HuH-7.5 (cell line): ENCODE measurements at places on chromosomes 13 and 19.

- DNase-seq: no peak
Observed at GRCh38 chr19:28980236-28980868, 232.6 kb downstream of the UQCRFS1 start.

- DNase-seq: no peak
Observed at GRCh38 chr19:40279761-40280607, 5.2 kb downstream of the AKT2 start.

DNA sequence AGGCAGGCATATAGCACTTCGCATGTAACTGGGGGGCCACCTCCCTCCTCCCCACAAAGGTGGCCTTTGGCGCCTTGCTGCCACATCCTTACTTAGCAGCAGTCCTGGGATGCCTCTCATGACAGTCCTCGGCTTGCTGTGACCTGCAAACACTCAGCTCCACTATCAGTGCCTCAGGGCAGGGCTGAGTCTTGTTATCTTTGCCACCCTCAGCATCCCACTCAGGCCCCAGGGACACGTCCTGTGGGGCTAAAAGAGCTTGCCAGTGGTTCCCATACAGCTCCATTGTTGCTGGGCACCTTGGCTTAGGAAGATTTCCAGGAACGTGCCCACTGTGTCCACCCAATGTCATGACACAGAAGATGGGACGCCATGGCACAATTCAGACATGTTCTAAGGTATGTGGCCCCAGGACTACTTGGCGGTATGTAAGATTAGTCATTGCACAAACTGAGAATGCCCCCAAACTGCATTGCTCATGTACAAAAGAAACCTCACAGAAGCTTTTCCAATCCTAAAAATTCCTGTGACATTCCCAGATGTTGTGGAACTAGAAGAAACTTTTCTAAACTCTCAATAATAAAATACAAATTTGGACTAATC is 16.3 kb downstream of the DOCK9 start:
- no peak for DNase-seq

DNA sequence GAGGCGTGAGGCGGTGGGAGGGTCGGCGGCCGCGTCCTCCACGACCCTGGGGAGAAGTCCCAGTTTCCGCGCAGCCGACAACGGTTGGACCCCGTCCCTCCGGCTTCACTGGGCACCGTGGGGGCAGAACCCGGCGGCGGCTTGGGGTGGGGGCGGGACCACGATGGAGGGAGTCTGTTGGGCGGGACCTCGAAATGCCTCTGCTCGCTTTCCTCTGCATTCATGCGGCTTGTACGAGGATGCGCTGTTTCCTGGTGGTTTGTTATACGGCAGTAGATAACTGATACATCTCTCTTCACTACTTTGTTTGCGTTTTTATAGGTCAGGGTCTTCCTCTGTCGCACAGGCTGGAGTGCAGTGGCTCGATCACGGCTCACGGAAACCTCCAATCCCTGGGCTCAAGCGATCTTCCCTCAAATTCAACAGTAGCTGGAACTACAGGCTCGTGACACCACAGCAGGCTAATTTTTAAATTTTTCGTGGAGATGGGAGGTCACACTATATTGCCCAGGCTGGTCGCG is 24.6 kb upstream of the ZNF846 start:
- no peak for DNase-seq

- DNase-seq: no peak
Observed at GRCh38 chr19:38616265-38616664, 1.5 kb downstream of the MAP4K1 start.

DNA sequence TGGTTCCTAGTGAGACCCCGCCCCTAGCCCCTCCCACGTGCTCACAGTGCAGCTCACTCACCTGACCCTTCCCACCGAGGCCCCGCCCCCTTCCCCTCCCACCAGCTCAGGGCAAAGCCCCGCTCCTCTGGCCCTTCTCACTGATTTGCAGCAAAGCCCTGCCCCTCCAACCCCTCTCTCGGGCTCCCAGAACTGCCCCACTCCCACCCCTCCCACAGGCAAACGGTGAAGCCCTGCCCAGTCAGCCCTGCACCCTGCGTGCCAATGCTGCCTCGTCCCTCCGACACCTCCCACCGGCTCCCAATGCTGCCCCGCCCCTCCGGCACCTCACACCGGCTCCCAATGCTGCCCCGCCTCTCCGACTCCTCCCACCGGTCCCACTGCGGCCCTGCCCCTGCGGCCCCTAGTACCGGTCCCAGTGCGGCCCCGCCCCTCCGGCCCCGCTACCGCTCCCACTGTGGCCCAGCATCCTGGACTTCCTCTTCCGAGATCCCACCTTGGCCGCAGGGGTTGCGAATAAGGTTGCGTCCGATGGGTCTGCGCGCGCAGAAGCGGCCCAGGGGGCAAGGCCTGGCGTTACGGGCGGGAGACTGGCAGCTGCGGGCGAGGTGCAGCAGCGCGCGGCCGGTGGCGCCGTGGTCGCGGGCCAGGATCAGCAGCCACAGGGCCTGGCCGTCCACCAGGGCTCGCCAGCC is 834 bp downstream of the FBXO27 start:
- peak; percentile 89 for DNase-seq

DNA sequence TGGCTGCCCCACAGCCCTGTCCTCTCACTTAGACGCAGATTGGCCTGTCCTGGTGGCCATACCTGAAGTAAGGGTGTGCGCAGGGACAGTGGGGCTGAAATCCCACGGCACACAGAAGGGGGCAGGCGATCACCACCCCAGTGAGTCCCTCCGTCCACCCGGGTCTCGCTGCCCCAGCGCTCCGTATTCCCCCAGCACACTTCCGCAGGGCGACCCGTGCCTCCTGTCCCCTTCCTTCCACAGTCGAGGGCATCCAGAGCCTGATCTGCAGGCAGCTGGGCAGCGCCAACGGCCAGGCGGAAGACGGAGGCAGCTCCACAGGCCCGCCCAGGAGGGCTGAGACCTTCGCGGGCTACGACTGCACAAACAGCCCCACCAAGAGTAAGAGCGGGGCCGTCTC is 25.3 kb downstream of the PEX11G start:
- no peak for DNase-seq

DNA sequence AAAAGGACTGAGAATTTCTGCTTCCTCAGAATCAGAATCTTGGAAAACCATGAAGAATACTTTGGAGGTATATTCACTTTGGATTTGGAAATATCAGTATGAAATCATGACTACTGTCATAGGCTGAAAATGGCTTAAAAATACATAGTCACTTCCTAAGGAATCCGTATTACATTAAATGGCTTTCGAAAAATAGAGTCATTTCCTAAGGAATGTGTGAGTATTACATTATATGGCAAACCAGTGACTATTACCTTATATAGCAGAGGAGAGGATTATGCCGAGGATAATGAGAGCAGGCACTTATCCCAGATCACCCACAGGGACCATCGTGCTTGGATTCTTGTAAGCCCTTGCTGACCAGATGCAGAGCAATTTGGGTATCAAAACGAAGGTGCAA is 1471.8 kb downstream of the EFNB2 start:
- no peak for DNase-seq

DNA sequence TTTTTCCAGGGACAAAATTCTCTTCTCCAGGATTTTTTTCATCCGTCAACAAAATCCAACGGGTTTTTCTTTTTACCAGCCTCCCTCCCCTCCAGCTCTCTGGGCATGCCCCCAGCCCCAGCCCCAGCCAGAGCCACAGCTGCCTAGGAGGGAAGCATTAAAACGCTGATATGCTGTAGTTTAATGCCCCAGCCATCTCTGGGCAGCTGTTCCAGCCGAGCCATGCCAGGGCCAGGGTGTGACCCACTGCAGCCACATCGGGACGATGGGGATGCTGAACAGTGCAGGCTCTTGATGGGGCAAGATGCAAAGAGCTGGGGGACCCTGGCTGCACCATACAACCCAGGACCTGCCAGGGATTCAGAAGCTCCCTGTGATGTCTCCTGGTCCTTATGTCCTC is 32.1 kb downstream of the TSHZ3 start:
- DNase-seq: no peak

- DNase-seq: no peak
Observed at GRCh38 chr13:96033220-96034015, 19.8 kb downstream of the UGGT2 start.

DNA sequence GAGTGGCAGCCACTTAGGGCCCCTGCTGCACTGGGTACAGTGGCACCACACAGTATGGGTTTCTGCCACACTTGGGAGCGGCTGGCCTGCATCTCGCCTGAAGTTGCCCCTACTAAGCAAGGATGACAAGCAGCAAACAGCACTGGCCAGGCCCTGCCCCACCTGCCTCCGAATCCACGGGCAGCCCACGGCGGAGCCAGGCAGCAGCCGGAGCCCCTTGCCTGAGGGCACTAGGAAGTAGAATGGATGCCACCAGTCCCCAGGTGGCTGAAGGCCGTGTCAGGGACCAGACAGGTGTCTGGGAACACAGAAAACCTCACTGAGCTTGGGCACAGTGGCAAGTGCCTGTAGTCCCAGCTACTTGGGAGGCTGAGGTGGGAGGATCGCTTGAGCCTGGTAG is 19.4 kb downstream of the MLLT1 start:
- no peak for DNase-seq

GRCh38 chr19:41386442-41386841 is 10.1 kb downstream of the TMEM91 start:
- no peak for DNase-seq

GRCh38 chr19:17718947-17719711 is at the start of gene MAP1S:
Gene MAP1S (plus strand): TSS chr19:17719480. CDS start chr19:17719503, 23 bp downstream.
- DNase-seq: peak; percentile 92

GRCh38 chr13:112545856-112546255 is 42.1 kb downstream of the TUBGCP3 start:
- no peak for DNase-seq

DNA sequence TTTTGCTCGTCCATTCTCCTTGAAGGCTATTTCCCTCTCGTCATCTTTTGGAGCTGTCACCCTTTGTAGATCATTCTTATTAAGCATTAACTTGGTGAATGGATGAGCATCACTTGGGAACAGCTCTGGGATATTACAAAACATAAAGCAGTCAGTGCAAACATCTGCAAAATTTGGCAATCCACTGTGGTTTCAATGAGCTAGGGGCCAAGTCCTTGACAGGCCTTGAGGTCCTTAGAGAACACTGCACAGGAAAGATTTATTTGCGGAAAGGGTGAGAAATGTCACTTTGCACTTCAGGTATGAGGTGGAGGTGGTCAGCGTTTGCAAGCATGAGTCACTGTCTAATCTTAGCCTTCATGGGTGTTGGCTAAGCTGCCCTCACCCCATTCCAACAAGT is 239.7 kb upstream of the MAB21L1 start:
- DNase-seq: no peak

- DNase-seq: no peak
Observed at GRCh38 chr19:38308006-38308766, 4.1 kb downstream of the C19orf33 start.

GRCh38 chr13:71870100-71870499 is 3.1 kb upstream of the DACH1 start:
- no peak for DNase-seq

GRCh38 chr19:45402298-45403061 is 2.4 kb downstream of the PPP1R13L start:
- DNase-seq: peak; percentile 88

GRCh38 chr13:106232681-106233080 is 302.8 kb downstream of the EFNB2 start:
- no peak for DNase-seq

DNA sequence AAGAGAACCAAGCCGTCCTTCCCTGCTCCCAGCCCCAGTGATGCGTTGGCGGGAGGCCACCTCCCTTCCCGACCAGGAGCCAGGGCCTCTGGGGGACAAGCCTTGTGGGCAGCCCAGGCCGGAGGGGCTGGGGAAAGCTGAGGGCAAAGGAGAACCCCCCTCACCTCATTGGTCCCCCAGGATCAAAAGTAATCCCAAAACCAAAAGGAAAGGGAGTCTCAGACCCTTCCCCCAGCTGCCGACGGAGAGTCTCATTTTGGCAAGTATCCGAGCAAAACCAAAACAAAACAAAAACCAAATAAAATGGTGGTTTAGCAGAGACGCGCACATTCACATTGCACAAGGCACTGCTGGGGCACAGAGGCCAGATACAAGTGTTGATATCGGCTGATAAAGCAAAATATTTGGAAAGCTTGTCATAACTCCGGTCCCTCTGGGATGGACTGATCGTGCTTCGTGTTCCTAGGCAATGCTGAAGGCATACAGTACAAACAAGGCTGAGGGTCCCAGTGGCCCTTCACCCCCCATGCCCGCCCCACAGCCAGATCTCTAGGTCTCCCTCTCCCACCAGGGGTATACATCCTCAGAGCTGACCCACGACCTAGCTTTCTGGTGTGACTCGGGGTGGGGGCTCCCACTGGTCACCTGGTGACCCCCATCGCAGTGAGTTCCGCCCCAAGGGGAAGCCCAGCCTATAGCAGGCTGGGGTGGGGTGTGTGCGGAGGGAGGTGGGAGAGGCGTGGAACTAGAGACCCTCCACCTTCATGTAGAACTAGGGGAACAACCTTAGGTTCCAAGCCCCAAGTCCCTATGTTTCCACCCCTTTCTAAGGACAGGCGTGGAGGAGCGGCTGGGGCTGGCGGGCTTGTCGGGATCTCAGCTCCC is 2.1 kb downstream of the CEBPA start:
- no peak for DNase-seq

DNA sequence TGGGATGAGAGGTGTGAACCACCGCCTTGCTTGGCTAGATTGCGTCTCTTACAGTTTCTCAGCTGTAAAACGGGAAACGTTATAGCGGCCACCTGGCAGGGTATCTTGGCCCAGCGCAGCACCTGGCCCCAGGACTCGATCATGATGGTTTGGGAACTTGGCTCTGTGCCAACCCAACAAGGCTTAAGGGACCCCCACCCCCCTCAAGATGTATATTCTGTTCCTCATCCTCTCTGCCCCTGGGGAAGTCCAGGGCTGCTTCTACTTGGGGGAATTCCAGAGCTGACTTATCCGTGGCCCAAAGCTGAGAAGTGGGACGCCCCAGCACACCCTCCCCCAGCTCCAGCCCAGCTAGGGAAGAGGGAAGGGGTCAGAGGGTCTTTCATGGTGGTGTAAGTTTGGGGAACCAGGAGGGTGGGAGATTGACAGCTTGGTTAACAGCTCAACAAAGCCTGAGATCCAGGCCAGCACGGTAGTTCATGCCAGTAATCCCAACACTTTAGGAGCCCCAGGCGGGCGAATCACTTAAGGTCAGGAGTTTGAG is 695 bp downstream of the ICAM1 start:
- DNase-seq: no peak

DNA sequence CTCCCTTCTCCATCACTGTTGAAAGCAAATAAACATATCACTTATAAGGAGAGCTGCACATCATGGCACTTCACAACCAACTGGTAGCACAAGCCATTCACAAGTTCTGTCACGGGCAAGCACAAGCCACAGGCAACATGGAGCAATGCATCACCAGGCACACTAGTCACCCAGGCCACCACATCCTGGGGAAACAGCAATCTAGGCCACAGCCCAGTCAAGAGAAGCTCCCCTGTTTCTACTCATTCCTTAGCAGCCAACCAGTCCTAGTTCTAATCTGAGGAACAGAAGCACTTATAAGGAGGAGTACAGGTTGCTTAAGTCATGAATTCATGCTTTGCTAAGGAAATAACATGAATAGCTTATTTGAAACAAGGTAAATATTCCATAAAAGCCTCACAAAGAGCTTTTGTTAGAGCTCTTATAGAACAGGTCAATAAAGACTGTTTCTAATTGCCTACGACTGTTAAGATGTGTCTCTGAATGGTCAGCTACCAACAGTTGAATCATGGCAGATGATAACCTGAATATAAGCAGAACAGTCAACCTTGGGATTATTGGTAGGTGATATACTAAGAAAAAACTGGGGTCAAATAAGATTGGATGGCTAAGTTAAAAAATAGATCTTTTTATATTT is 169.0 kb downstream of the TBC1D4 start:
- DNase-seq: no peak

- DNase-seq: no peak
Observed at GRCh38 chr19:18173054-18173571, 500 bp upstream of the IFI30 start.

- DNase-seq: no peak
Observed at GRCh38 chr13:94227255-94227879, 252.1 kb downstream of the DCT start.

- no peak for DNase-seq
Observed at GRCh38 chr13:94656176-94656575, 54.5 kb downstream of the GPR180 start.
